ENCODE measurements at places on chromosomes 12 and 14.

- H3K27ac ChIP-seq, result no peak overlapping the region
- H3K36me3 ChIP-seq, result no peaks in the 10 kb centered on the region
- DNase-seq, result no peak
- H3K27me3 ChIP-seq, result no peaks in the 10 kb centered on the region
Measured at GRCh38 chr12:66055837-66056319, 74.7 kb downstream of the LLPH start.

DNA sequence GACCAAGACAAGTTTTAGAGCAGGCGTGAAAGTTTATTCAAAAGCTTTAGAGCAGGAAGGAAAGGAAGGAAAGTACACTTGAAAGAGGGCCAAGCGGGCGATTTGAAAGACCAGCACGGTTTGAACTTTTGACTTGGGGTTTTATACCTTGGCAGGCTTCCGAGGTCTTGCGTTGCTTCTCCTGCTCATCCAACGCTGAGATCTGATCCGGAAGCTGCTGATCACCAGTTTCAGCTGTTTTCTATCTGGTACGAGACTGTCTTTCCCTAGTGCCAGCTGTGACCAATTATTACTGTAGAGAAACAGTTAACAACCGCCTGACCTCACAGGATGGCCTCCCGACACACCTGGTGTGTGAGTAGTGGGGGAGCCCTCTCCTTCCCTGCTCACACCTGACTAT is 20.6 kb upstream of the SNRPF start:
- H3K36me3 ChIP-seq, result no peaks in the 10 kb centered on the region
- H3K27me3 ChIP-seq, result no peaks in the 10 kb centered on the region
- H3K4me1 ChIP-seq, result peaks cover 10% of the 10 kb centered on the region
- H3K4me3 ChIP-seq, result no peak overlapping the region
- DNase-seq, result no peak

DNA sequence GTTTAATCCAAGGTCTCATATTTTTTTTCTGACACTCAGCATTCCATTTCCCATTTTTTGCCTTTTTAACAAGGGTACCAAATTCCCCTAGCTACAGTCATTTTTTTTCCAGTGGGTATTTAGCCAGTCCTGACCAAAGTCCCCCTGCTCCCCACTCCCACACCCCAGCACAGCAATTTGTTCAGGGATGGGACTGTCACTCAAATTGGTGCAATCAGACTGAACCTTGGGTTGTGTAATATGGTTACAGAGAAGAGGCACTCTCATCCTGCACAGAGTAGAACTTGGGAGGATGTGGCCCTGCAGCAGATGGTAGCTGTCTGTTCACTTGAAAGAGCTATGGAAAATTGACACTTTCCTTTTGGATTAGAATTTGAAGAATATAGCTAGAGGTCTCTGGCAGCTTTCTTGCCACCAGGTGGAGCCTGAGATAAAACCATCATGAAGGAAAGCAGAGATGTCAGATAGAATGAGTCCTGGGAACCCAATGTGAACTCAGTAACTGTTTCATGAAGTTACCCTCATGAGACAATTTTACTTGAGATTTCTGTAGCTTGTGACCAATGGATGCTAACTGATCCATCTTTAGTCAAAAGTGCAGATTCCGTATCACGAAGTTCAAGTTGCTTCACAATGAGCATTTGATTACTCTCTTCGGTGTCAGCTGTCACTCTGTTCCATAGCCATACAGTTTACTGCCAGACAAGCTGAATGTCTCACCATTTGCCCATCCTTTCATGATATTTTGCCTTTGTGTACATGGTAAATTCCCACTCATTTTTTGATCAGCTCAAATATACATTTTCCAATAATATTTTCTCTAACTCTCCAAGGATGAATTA is 394.0 kb upstream of the SYT1 start:
- no peaks in the 10 kb centered on the region for H3K27me3 ChIP-seq
- no peak overlapping the region for H3K4me3 ChIP-seq
- no peak overlapping the region for H3K27ac ChIP-seq
- DNase-seq, result no peak

DNA sequence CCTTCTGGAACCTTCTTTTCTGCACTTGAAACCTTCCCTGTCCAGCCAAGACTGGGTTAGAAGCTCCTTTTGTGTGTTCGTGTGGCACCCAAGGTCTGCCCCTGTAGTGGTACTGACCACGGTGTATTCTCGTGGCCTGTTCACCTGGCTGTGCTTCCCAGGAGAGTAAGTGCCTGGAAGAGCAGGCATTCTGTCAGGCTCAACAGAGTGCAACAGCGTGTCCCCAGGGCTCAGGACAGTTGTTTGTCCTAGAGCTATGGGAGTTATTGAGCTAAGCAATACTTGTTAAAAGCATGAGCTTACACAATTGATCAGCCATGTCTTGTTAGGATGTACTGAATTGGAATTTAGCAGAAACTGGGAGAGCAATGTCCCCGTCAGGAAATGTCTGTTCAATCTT is 12.9 kb upstream of the SLC38A2 start:
- DNase-seq, result no peak
- H3K4me3 ChIP-seq, result no peak overlapping the region
- no peaks in the 10 kb centered on the region for H3K4me1 ChIP-seq
- no peaks in the 10 kb centered on the region for H3K27me3 ChIP-seq
- H3K36me3 ChIP-seq, result no peaks in the 10 kb centered on the region

GRCh38 chr14:101506211-101506925 is 54.9 kb upstream of the DIO3 start:
- no peaks in the 10 kb centered on the region for H3K4me1 ChIP-seq
- no peak overlapping the region for H3K4me3 ChIP-seq
- no peaks in the 10 kb centered on the region for H3K27me3 ChIP-seq
- no peaks in the 10 kb centered on the region for H3K36me3 ChIP-seq
- DNase-seq, result peak; percentile 46
